ENCODE measurements at places on chromosomes 13 and 19. TPM values are rescaled to one million over a fixed set of nuclear protein-coding genes. Genes with fewer than 3 reads are reported as not detected.

The ZNF677 gene
- 17.4 TPM for total RNA-seq

The CBARP gene
- total RNA-seq = 5.3 TPM

The LILRB2 gene
- total RNA-seq = not detected

The UBXN6 gene
- 91.8 TPM for total RNA-seq

The ADGRE2 gene
- total RNA-seq = not detected

The KIR3DL1 gene
- total RNA-seq = not detected

The DHDH gene
- total RNA-seq = not detected

The BST2 gene
- total RNA-seq = 0.99 TPM

The URAD gene
- total RNA-seq = not detected

The PINLYP gene
- total RNA-seq = 2.0 TPM

The IZUMO2 gene
- total RNA-seq = not detected

The PRODH2 gene
- not detected for total RNA-seq

The TMEM147 gene
- 56.6 TPM for total RNA-seq

The PLPPR2 gene
- 12.4 TPM for total RNA-seq

The SHC2 gene
- total RNA-seq = 1.0 TPM

The SPTBN4 gene
- total RNA-seq = 18.4 TPM

The ZNF135 gene
- 6.1 TPM for total RNA-seq

Data from smooth muscle cell of trachea (primary cell).